ENCODE measurements at places on chromosomes 2 and 18. TPM values are rescaled to one million over a fixed set of nuclear protein-coding genes. Genes with fewer than 3 reads are reported as not detected.

The CWC22 gene
- polyA plus RNA-seq: 39.3 TPM

The REG1B gene
- not detected for polyA plus RNA-seq

The FBXO48 gene
- 2.2 TPM for polyA plus RNA-seq

The RAMP1 gene
- polyA plus RNA-seq: 3.1 TPM

The INHBB gene
- polyA plus RNA-seq: 0.06 TPM

GRCh38 chr2:199261239-199261638, 196.5 kb downstream of the SATB2 start:
- no peak for DNase-seq

DNA sequence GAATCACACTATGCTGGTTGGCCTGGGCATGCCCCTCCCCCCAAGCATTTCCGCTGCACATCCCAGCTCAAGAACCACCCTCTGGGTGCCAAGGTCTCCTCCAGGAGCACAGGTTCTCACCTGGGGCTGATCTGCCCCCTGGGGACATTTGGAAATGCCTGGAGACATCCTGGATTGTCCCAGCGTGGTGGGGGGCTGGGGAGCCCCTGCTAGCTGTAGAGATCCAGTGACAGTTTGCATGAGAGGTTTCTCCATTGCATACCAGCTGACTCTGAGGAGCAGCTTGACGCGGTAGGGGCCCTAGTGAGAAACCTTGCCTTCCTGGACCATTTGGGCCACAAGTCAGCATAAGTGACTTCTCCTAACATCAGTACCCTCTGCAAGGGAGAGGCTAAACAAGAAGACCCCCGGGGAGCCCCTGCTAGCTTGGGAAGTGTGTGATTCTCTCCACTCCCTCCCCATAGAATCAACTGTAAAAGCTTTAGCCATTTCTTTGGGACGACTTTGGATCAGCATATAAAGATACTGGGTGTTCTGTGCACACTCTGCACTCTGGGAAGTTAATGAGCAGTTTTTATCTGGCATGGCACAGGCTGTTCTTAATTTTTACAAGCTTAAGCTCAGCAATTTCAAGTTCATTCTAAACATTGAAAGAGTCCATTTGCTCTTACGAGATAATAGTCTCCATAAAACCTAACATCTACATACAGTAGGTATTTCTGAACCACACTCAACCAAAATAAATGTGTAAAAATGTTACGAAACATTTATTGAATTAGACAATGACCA, 94.1 kb downstream of the GBX2 start:
- DNase-seq: no peak

DNA sequence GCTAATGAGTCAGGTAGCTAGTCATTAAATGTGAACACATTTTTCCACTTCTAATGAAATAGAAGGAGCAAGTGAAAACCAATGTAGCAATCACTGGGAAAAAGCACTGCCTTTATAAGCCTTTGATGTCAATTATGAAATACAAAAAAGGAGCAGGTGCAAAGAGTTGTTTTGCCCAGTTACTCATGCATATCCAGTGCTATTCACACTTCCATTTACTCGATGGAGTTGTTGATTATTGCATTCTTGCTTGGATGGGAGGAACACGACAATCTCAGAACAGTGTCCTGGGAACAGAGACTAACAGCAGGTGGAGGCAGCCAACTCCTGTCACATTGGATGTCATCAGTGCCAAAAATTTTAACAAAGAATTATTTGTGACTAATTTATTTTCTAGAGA, 372.5 kb downstream of the CBLN2 start:
- DNase-seq: no peak

DNA sequence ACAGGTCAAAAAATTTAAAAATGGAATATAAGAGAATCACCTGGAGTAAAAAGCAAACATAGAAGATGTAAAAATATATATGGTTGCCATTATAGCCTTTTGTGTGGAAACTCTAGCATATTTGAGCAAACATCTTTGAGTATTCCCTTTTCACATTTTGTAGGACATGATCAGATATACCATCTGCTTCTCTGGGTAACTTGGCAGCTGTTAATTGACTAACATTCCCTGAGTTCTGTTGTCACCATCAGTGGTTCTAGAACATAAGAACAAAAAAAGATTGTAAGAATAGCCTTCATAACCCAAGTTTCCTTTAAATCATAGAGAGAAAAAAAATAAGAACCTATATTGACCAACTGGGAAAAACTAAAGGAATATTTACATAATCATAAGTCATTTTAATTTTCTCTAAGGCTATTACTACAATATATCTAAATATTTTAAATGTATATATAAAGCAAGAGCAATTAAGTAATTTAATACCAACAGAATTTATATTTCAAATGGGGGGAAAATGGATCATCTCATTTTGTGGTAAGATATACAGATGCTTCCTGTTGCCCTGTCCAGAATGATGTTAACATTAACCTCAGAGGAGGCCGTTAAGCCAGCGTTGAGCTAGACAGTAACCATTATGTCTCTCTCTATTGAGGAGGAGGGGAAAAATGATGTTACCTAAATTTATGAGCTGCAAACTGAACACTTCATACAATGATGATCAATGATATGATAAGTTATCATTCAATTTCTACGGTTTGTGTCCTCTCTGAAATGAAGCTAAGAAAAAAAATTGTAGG, 9.8 kb upstream of the INO80D start:
- no peak for DNase-seq

GRCh38 chr2:118380915-118381653, 292.8 kb downstream of the INSIG2 start:
- no peak for DNase-seq

DNA sequence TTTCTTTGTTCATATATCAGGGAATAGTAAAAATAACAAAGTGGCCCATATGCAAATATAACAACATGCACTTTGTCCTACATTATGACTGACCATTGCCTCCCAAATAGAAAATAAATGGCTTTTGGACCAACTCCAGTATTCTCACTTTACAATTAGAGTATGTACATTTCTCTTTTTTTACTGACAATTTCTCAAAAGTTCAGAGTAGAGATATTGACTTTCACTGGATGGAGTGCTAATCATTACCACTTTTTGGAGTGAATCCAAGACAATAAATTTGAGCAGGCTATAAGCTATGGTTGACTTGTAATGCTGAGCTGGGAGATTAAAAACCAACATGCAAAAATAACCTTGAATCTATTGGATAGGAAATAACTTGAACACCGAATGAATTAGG, 987.4 kb downstream of the SUCLG1 start:
- DNase-seq: peak; percentile 13

DNA sequence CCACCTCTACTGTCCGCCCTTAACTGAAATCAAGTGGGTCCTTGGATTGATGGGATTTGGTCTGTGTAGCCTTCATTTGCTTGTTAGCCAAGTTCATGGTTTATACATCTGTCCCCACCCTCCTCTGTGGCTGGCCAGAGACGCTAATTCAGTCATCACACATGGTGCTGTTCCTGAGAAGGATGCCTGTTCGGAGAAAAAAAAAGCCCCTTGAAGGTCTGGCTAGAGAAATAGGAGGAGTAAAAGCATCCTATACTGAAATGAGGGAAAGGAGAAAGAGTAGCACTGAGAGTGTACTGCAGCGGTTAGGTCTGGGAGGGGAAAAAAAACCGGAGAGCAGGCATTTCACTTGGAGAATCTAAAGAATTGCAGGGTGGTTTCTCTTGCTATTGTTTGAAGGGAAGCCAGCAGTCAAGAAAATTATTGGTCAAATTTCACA, 180.6 kb upstream of the EPAS1 start:
- no peak for DNase-seq

GRCh38 chr2:95077861-95078603, 43.6 kb downstream of the MRPS5 start:
- no peak for DNase-seq

DNA sequence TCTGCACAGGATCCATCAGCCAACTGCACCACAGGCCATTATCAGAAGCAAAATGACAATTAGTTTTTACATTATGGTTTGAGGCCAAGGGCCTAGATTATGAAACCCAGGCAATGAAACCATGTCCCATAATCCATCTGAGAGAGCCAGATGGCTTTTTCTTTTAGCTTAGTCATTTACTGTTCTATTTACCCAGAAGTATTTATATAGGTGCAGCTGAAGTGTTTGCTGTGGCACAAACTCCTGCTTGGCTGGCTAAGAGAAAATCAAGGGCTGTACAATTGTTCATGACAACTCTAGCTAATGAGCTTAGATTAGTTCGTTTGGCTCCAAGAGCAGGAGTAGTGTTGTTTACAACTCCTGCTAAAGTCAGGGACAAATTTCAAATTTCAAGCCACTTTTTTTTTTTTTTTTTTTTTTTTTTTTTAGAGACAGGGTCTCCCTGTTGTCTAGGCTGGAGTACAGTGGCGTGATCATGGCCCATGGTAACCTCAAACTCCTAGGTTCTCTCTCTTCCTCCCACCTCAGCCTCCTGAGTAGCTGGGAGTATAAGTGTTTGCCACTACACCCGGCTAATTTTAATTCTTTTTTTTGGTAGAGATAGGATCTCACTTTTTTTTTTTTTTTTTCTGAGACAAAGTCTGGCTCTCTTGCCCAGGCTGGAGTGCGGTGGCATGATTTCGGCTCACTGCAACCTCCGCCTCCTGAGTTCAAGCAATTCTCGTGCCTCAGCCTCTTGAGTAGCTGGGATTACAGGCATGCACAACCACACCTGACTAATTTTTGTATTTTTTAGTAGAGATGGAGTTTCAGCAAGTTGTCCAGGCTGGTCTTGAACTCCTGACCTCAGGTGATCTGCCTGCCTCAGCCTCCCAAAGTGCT, 18.4 kb upstream of the REV1 start:
- no peak for DNase-seq

DNA sequence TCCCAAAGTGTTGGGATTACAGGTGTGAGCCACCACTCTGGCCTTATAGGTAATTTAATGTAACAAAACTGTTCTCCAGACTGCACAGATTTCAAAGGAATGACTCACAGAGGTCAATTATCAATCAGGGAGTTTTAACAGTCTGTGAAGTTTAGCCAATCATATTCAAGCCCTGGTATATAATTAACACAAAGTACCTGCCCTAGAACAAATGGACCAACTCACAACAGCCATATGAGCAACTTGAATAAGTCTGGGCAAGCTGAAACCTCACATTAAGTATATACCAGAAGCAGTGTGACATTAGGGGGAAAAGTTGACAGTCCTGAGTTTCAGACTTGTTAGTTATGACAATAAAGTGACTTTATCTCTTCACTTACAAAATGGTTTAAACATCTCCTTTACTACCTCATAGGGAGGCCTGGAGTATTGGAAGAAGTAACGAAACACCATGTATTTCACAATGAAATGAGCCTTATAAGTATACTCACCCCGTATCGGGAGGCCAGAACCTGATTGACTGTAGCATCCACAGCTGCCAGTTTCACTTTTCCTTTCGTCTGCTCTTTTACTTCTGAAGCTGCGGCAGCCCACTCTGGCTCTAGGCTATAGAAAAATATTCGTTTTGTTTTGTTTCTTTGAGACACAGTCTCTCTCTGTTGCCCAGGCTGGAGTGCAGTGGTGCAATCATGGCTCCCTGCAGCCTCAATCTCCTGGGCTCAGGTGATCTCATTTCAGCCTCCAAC, 22.2 kb downstream of the PDIA6 start:
- DNase-seq: no peak

GRCh38 chr2:20378891-20379519, 28.4 kb upstream of the PUM2 start:
- peak; percentile 66 for DNase-seq

GRCh38 chr18:27838225-27838624, 338.7 kb downstream of the CDH2 start:
- DNase-seq: no peak
